ENCODE measurements at places on chromosomes 2 and 18.

GRCh38 chr2:20766798-20767644, 55.9 kb downstream of the LDAH start:
- DNase-seq: peak; percentile 46

- no peak for DNase-seq
These were observed at the start of gene DOCK10 for GRCh38 chr2:225041851-225042799. Gene DOCK10, minus strand, starts transcription at chr2:225042468. Its CDS starts 94 bp downstream, at chr2:225042374.

GRCh38 chr2:233140978-233141377, 80.8 kb downstream of the INPP5D start:
- DNase-seq: no peak

DNA sequence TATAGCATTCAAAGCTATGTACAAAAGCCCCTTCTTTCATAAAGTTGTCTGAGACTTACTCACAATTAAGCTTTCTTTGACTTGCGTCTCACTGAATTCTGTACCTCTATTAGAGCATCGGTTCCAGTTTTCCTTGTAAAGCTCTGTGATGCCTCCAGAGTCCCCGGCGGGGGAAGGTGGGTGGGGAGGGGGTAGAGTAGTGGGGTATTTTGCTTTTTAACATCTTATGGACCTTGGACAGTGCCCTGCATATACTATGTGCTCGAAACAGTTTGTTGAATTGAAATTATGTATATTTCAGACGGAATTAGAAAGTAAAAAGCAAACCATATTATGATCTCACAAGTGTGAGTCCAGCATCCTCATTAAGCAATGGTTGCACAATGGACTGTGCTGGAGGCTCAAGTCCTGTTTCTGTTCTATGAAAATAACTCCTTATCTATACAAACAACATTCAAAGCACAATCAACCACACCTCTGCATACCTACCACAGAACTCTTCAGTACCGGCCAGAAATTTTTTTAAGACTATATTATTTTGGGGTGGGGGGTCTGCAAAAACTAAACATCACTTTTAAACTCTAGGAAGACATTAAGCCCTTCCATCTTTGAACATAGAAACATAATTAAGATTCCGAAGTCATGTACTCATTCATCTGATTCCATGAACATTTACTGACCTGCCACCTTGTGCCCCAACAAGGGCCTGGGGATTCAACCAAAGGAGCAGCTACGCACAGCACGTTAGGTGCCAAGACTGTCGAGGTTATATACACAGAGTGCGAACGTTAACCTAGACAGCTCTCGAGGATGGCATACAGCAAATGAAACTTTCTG, 908 bp downstream of the STAT1 start:
- no peak for DNase-seq

- no peak for DNase-seq
These were observed 13.9 kb upstream of the SMCHD1 start for GRCh38 chr18:2641638-2642037.

- no peak for DNase-seq
These were observed 6.7 kb downstream of the DLX1 start for GRCh38 chr2:172091761-172092566.

DNA sequence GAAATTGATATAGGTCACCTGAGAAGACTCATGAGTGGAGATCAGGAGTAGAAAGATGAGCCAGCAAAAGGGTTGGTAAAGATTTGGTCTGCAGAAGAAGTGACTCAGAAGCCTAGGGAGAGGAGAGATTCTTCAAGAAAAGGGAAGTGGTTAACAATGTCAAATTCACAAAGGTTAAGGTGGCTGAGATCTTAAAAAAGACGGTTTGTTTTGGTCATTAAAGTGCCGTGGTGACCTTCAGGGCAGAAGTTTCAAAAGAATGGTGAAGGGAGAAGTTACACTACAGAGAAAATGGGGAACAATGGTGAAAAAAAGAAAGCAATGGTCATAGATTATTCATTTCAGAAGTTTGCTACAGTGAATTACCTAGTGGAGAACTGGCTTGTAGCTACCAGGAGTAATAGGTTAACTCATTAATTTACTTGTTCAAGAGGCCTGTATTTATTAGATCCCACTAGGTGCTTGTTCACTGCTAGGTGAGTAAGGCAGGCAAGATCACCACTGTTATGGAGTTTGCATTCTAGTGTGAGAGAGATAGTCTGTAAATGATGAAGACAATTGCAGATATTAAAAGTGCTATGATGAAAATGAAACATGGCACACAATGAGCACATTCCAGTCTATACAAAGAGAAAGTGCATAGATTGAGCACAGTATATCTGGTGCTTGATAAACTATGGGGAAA, 43.0 kb downstream of the FBXO48 start:
- DNase-seq: no peak

GRCh38 chr2:81194176-81194575, 889.6 kb upstream of the LRRTM1 start:
- no peak for DNase-seq

GRCh38 chr2:228615496-228615895, 434.0 kb upstream of the SPHKAP start:
- no peak for DNase-seq

GRCh38 chr2:105062158-105062557, 24.3 kb downstream of the MRPS9 start:
- no peak for DNase-seq

DNA sequence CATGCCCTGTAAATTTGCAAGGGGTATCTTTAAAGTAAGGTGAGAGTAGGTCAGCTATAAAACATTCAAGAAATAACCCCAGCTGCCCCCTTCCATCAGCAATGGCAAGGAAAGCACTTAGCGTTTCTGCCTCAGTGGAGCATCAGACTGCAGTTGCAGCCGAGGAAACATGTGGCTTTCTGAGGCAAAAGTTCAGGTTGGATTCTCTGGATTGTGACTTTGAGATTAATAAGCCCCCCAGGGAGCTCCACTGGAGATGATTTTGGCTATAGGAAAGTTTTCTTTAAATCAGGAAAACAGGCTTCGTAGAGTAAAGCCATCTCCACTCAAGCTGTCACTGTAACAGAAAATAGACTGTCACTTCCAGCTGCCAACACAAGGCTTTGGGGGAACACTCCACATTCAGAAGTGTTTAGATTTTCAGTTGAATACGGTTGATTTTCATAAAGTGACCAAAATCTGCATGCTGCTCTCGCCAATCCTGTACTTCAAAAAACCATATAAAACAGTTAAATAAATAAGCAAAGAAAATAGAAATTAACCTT, 15.3 kb upstream of the RIT2 start:
- DNase-seq: no peak

GRCh38 chr2:70570041-70570661, 16.5 kb upstream of the TGFA start:
- DNase-seq: peak; percentile 92

DNA sequence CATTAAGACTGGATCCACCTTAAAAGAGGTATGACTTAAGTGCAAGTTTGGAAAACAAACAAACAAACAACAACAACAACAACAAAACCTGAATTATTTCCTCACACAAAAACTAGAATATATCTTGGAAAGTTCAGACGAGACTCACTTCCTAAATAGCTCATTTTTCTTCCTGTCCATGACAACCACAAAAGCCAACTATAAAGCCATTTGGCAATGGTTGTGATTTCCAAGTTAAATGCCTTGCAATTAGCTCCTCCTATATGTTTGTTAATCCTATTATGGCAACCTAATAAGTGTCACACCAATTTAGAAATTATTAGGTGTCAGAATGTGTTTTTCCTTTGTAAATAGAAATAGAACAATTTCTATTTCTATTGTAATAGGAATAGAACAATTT, 91.6 kb upstream of the ARL5A start:
- DNase-seq: no peak

DNA sequence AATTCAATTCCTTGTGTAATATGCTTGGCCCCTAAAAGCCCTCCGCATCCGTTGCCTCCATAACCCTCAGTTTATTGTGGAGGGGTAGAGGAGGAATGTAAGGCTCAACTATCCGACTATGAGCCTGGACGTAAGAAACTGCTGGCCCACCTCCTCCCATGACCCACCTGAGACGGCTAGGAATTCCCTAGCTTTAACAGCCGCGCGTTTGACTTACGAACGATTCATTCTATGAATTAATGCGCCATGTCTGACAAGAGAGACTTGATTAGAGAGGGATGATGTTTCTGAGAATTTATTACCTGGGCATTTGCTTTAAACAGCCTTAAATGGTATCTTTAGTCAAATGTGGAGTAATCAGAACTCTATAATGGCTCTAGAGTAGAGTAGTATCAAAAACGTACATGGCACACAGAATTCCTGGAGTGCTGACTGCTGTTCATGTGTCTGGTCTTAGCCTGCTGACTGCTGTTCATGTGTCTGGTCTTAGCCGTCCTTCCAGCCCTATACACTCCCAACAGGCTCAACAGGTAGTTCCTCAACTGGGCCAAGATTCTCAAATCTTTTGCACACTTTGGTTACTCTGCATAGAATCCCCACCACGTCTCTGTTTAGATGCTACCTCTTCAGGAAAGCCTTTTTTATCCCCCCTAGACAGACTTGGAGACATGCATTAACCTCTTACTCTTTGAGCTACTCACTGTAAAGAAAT, 899 bp upstream of the GFPT1 start:
- no peak for DNase-seq

- DNase-seq: no peak
These were observed 87.8 kb downstream of the GBX2 start for GRCh38 chr2:236080412-236080811.

GRCh38 chr2:218547511-218547910, 20.6 kb downstream of the USP37 start:
- no peak for DNase-seq

DNA sequence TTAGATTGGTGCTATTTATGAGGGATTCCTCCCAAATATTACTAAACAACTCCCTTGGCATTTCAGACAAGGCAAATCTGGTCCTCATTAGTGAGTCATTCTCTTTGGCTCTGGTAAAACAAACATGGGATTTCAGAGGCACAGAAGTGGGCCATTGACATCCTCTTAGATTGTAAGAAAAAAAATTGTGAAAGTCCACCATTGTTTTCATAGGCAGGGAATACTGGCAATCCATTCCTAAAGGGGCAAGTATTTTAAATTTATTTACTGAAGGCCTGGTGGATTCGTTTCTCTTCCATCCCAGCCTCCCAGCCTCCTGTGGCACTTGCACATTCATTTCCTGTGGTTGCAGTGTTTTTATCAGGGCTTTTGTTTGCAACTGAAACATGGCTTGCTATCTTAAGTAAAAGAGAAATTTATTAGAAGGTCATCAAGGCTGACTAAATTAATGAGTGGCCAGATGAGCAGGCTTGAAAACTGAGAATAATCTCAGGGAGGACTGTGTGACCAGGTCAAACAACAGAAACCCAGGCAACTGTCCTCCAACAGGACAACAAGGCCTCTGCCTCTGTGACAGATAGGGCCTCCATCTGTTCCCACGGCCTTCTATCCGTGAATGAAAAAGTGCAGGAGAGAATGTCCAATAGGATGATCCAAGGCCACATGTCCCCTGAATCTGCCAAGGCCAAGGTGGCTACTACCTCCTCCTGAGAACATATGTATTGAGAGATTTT, 23.1 kb upstream of the TNFAIP6 start:
- no peak for DNase-seq

- DNase-seq: peak; percentile 81
These were observed 86.6 kb downstream of the ITGB1BP1 start for GRCh38 chr2:9336576-9337314.

GRCh38 chr2:14804902-14805301, 172.4 kb downstream of the LRATD1 start:
- no peak for DNase-seq

- DNase-seq: no peak
These were observed 3.7 kb downstream of the ALPG start for GRCh38 chr2:232410238-232410900.

DNA sequence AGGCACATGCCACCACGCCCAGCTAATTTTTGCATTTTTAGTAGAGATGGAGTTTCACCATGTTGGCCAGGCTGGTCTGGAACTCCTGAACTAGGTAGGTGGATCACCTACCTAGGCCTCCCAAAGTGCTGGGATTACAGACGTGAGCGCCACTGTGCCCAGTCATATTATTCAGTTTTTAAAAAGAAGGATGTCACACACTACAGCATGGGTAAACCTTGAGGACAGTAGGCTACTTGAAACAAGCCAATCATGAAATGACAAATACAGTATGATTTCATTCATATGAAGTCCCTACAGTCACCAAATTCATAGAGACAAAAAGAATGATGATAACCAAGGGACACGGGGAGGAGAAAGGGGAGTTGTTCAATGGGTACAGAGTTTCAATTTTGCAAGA, 31.1 kb upstream of the ARHGEF4 start:
- no peak for DNase-seq

- DNase-seq: no peak
These were observed 4.5 kb downstream of the SLC14A2 start for GRCh38 chr18:45619826-45620201.

GRCh38 chr2:167424221-167424620, 535.9 kb downstream of the XIRP2 start:
- no peak for DNase-seq

GRCh38 chr2:85275984-85276540, 51.7 kb downstream of the TGOLN2 start:
- no peak for DNase-seq

GRCh38 chr2:100259106-100259505, 63.2 kb downstream of the LONRF2 start:
- no peak for DNase-seq

- DNase-seq: no peak
These were observed 187.9 kb downstream of the VAPA start for GRCh38 chr18:10101729-10102128.

DNA sequence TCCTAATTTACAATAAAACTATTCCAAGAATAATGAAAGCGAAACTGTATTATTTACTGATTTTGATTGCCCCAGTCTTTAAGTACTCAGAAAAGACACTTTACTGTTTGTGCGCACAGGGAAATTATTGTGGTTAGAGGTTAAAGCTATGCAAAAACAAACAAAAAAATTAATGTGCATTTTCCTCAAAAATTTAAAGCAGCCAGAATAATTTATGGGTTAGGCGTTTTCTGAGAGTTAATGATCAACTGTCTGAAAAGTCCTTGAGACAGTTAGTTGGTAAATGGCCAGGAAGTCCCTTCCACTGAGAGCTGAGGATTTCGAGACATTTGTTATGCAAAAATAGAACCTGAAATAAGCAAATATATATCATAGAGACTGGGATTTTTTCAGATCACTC, 143.3 kb downstream of the IRS1 start:
- DNase-seq: no peak

GRCh38 chr2:9556121-9556743, 602 bp upstream of the ADAM17 start:
- DNase-seq: peak; percentile 60

- no peak for DNase-seq
These were observed 2.5 kb downstream of the HPCAL1 start for GRCh38 chr2:10305254-10305635.

DNA sequence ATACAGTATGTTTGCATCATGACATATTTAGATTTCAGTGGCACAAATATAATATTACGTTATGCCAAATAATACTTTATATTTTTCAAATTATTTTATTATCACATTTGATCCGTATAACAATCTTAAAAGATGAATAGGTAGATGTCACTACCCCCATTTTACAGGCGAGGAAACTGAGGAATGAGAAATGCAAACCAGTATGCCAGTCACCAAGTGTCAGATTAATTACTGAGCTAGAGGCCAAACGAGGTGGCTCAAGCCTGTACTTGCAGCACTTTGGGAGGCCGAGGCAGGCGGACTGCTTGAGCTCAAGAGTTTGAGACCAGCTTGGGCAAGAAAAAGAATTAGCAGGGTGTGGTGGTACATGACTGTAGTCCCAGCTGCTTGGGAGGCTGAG, 17.4 kb upstream of the YES1 start:
- no peak for DNase-seq

All from RWPE2 (cell line).